Activated gamma-delta T cell treated with Interleukin-2 at 50 U/mL for 16 hours (primary cell): ENCODE measurements at places on chromosomes 5 and 9.

DNA sequence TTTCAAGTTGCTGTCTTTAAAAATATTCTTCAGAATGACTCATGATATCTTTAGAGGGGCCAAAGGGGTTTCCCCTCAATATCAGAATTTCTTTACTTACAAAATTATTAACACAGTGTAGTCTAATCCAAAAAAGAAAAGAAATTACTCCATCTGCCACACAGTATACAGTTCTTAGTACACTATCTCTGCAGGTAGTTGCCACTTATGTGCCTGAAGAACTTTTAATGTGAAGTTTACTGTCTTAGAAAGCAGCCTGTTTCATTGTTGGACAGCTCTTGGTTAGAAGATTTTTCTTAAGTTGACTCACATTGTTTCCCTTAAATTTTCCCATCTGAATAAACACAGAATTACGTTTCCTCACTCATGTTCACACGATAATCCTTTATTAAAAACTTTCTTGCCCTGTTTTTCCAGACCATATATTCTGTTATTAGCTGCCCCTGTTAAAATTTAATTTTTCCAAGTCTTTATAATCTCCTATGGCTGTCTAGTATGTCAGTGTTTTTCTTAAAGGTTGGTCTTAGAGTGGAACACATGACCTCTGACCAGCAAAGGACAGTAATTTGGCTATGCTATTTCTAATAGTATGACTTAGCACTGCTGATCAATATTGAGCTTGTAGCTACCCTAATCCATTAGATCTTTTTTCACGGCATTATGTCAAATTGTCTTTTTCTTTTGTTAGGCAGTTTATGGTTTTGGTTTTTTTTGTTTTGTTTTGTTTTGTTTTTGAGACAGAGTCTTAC, 21.8 kb upstream of the FKTN start:
- DNase-seq: no peak

- DNase-seq: no peak
Observed at GRCh38 chr5:117013280-117013877, 438.8 kb upstream of the SEMA6A start.

GRCh38 chr5:103010168-103010567, 109.8 kb downstream of the GIN1 start:
- no peak for DNase-seq

DNA sequence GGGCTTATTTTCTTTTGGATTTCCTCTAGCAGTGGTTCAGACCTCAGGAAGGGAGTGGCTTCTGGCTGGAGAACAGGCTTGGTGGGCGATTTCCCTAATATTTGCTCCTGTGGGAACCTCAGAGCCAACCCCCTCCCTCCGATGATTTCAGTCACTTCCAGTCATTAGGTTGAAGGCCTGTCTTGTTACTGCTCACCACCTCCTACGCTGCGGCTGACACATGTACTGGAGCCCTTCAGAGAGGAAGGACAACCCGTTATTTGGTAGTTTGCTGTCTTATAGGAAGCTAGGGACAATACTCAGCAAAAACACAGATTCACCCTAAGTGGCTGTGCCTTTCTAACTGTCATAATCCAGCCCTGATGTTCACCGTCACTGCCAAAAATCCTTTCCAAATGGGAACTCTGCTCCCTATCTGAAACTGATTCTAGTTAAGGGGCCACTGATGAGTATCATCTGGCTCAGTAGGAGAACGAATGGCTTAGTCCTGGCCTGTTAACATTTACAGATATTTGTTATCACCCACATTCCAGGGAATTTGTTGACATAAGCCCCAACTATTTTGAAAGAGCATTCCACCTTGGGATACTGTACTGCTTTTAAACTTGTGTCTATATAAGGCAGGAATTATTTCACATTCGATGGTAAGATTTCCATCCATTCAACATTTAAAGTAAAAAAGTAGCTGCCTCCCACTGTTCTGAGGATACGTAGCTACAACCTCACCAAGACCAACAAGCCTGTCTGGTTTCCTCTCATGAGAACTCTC, 29.3 kb upstream of the ANKH start:
- DNase-seq: no peak

DNA sequence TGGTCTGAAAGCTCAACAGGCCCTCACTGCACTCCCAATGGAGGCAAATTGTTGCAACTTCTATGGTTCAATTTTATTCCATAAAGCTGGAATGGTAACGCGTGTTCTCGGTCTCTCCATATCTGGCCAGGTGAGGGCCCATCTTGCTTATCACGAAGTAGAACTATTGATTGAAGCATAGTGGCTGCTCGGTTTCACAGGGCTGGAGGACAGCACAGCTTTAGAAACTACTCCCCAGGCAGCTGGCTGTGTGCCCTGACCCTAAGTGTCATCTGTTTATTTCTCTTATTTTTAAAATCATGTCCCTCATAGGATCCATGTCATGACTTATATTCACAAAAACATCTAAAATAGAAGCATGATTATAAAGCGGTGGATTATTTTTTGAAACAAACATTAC, 223.4 kb downstream of the NPR3 start:
- no peak for DNase-seq

DNA sequence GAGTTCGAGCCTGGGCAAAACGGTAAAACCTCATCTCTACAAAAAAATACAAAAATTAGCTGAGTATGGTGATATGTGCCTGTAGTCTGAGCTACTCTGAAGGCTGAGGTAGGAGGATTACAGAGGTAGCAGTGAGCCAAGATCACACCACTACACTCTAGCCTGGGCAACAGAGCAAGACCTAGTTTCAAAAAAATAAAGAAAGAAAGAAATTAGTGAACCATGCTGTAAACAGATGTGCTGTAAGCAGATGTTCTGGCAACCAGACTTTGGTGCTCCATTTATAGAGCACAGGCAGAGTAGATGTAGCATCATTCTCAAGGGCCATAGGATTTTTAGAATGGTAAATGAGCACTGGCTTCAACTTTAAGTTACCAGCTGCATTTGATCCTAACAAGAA, 115.4 kb downstream of the ST8SIA4 start:
- no peak for DNase-seq

GRCh38 chr9:107213561-107214028, 69.5 kb upstream of the RAD23B start:
- DNase-seq: peak; percentile 21

DNA sequence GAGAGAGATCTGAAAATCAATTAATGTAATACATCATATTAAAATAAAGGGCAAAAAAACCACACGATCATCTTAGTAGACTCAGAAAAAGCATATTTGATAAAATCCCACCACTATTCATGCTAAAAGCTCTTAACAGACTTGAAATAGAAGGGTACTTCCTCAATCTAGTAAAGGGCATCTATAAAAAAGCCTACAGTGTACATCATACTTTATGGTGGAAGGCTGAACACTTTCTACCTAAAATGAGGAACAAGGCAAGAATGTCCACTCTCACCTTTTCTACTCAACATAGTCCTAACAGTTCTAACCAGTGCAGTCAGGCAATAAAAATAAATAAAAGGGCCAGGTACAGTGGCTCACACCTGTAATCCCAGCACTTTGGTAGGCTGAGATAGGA, 38.9 kb downstream of the POLK start:
- no peak for DNase-seq

- DNase-seq: no peak
Observed at GRCh38 chr9:76323490-76323889, 70.7 kb downstream of the RFK start.

DNA sequence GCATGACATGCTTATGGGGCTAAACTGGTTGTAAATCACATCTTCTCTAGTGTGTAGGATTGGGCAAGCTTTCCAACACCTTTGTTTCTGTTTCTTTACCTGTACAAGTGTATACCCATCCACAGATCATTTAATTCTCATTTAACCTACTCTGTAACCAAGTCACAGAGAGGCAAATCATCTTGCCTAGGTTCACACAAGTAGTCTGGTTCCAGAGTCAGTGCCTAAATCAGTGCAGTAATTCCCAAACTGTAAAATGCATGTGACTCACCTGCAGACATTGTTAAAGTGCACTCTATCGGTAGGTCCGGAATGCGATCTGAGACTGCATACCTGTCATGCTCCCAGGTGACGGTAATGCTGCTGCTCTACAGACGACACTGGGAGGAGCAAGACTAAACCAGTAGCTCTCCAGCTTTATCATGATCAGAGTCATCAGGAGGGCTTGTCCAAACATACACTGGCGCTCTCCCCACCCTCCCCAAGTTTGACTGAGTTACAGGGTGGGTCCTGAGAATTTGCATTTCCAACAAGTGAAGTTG, 107.9 kb upstream of the FREM1 start:
- no peak for DNase-seq

DNA sequence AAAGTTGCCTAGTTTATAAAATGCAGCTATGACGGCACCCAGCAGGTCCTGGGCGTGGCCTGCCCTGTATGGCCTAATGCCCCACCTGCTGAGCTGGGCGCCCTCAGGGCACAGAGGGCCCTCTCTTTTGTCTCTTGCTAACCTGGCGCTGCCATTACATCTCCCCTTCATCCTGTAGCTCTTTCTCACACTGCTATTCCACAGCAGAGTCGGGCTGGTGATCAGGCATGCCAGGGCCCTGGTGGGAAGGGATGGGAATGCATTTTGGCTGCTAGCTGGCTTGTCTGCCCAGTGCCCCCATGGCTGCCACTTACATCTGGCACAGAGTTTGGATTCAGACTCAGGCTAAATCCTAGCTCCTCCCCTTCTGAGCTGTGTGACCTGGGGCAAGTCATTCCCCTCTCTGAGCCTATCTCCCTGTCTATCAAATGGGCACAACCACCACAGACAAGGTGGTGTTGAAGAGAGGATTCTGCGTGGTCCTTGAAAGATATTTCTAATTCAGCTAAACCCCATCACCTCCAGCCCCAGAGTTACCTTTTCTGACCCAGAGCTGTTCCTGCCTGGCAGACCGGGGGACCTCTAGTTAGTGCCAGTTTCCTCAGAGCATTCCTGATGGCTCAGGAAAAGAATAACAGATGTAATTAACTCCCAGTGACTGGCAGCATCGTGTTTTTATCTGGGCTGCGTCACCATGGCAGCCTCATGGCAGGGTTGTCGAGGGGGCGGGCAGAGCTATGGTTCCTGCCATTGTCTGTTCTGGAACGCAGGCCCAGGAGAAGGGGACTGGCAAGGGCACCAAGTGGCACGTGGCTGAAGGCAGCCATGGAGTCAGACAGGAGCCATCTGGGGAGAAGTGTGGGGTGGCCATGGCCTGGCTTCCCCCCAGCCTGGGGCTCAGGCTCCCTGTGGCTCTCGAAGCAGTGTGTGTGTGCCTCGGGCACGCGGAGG, 6.3 kb downstream of the PRR7 start:
- no peak for DNase-seq

GRCh38 chr5:125256296-125256695, 509.9 kb upstream of the ZNF608 start:
- DNase-seq: no peak

- DNase-seq: no peak
Observed at GRCh38 chr5:116448450-116448849, 126.2 kb downstream of the SEMA6A start.

- DNase-seq: no peak
Observed at GRCh38 chr5:167280111-167280510, 1011.3 kb upstream of the WWC1 start.

- no peak for DNase-seq
Observed at GRCh38 chr9:92414566-92414965, 9.7 kb downstream of the OMD start.

DNA sequence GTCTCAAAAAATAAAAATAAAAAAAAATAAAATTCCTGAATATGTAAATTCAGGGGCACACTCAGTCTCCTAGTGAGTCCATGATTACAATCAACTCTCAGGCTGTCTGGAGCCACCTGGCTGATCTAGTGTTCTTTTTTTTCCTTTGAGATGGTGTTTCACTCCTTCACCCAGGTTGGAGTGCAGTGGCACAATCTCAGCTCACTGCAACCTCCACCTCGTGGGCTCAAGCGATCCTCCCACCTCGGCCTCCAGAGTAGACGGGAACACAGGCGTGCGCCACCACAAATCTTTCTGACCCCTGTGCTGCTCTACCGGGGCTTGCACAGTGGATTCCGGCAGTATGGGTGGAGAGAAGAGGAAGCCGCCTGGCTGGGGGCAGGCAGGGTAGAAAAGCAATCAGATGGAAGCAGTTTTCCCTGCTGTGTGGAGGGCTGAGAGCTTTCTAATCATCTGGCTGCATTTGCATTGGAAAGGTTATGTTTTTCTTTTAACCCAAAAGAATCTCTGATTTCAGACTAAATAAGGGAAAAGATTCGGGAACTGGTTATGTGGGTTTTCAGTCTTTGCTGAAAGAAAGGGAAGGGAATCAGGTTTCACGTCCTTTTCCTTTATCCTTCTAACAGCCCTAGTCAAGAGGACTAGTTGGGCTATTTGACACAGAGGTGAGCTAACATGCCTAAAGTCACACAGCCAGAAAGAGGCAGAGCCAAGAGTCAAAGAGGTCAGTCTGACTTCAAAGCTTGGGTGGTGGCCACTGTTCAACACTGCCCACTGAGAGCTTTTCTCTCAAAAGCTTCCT, 26.3 kb upstream of the CORO2A start:
- DNase-seq: no peak

DNA sequence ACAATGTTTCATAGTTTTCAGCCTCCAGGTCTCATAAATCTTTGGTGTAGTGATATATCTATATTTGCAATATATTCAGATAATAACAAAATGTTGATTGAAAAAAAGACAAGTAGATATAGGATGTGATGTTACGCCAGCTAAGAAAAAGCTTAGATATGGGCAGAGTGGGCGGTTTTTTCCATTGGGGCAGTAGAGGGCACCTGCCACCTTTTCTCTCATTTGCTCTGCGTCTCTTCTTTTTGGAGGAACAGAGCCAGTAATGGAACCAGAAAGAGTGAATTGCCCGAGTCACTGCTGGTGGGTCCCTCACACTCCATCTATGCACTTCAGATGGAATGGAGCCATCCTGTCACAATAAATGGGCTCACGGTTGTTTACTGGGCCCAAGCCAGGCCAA, 62.1 kb upstream of the FANCC start:
- peak; percentile 10 for DNase-seq

- no peak for DNase-seq
Observed at GRCh38 chr5:138492560-138493045, 27.3 kb downstream of the EGR1 start.

- DNase-seq: no peak
Observed at GRCh38 chr9:115103746-115104477, 14.0 kb downstream of the TNC start.

DNA sequence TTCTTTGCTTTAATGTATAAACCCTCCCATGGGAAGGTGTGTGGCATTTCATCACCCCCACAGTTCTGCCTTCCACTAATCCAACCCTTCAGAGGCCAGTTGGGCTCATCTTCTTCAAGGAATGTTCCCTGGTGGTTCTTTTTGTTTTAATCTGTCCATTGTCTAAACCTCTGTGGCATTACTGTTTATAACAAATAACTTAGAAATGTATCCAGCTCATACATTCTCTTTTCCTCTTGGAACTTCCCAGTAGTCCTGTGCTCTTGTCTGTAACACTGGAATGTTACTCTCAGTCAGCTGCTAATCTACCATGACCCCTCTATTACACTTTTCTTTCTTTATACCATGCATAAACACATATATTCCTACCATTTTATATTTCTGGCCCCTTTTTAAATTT, 213.5 kb upstream of the TARS1 start:
- DNase-seq: no peak
